Renal cortical epithelial cell (primary cell): ENCODE measurements at places on chromosomes 1 and 21. TPM values are rescaled to one million over a fixed set of nuclear protein-coding genes. Genes with fewer than 3 reads are reported as not detected.

- no peak for DNase-seq
Observed at GRCh38 chr21:20169812-20170576, 828.2 kb upstream of the NCAM2 start.

GRCh38 chr1:178531887-178532286 lies 19.0 kb downstream of the TEX35 start:
- DNase-seq: no peak

- DNase-seq: no peak
Observed at GRCh38 chr1:1022302-1023009, 2.5 kb downstream of the AGRN start.

DNA sequence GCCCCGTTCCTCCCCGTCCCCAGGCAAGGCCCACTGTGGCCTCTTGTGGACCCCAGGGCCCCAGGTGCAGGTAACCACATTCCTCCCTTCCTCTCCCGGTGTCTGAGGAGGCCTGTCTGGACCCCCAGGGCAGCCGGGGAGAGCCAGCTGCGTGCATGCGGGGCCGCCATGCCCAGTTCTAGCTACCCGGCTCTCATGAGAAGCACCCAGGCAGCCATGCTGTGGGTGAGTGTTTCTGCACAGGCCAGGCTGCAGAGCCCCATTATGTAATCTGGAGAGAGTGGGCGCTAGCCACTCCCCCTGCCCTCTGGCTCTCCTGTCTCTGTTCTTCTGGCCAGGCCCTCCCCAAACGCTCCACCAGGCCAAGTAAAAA lies 18.4 kb upstream of the PLEKHG5 start:
- DNase-seq: no peak

GRCh38 chr21:36792505-36792967 lies 93.6 kb downstream of the SIM2 start:
- DNase-seq: peak; percentile 77

DNA sequence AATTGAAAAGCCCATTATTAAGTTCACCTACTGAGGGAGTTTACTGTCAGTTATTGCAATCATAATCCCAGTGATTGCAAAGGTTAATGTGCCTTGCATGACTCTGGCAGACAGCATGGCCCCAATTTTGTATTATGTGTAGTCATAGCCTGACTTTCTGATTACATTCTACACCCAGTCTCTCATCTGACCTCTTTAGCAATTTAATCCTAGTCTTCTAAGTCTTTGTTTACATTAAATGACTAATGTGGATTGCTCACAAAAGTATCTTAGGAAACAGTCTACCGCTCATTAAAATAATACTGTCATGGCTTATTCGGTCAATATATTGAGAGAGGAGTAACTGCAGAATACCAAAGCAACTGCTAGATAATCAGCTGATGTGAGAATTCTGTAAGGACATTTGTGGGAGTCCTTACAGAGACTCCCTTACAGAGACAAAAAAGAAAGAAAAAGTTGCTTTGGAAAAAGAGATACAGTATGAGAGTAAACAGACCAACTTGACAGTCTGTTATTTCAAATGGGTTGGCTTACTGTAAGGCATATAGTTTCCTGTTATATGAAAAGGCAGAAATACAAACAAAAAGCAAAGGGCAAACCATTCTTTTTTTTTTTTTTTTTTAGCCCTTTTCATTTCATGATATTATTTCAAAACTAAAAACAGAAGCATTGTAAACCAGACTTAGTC lies 42.8 kb downstream of the SMG7 start:
- peak; percentile 49 for DNase-seq

- DNase-seq: no peak
Observed at GRCh38 chr1:89538361-89538760, 13.7 kb downstream of the LRRC8B start.

- DNase-seq: peak; percentile 40
Observed at GRCh38 chr1:7648761-7649384, 122.2 kb upstream of the VAMP3 start.

DNA sequence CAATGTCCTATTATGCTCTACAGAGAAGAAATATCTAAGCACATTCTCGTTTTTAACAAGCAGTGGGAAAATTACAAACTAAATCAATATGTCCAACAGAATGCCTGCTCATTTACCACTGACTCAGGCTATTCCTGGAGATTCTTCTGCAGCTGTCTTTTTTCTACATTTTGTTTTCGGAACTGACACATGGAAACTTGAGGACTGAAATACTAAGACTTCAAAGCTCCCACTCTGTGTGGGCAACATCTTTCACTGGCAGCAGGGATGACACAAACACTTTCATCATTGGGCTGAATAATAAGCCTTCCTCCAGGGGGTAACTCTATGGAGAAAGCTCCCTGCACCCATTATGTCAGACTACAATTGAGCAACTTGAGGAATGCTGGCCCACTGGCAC lies 175.5 kb upstream of the NCAM2 start:
- DNase-seq: no peak

GRCh38 chr1:81660286-81660685 lies 140.4 kb upstream of the ADGRL2 start:
- DNase-seq: peak; percentile 33

DNA sequence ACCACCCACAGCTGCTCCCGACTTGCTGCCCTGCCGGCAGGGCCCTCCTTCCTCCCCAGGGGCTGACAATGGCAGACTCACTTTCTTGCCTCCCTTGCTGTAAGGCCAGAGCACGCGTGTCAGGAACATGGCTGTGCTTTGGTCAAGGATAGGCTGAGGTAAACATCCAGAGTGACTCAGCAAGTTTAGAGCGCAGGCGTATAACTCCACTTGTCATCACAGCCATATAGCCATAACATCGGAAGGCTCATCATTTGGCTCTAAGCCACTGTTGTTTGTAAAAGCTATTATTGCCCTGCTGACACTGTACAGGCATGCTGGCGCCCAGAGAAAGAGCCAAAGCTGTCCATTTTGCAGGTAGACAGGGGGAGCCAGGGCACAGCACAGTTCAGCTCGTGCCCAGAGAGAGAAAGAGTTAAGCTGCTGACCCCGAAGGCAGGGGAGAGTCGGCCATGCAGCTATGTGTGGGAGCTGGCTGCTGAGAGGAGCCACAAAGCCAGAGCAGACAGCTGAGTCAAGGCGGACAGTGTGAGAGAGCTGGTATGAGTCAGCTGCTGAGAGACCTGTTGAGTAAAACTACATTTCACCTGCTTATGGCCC lies 60.6 kb downstream of the GNG4 start:
- DNase-seq: peak; percentile 12

DNA sequence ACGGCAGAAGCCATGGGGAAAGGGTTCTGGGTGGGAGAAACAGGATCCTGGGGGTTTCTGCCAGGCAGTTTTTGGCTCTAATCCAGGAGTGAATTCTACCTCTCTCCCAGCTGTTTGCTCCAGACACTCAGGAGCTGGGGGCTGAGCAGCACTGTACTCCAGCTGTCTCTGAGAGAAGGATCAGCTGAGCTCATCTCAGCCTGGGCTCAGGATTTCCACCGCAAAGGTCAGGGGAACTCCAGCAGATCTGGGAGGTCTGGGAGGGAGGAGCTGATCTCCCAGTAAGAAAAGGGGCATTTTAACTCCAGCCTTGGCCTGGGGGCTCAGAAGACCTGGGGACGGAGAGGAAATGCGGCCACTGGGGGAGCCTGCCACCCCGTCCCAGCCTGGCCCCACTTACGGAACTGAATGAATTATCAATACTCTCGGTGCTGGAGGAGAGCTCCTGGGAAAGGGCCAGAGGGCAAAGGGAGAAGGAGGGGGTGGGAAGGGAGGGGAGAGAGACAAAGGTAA lies 17.3 kb downstream of the PI4KB start:
- no peak for DNase-seq

- no peak for DNase-seq
Observed at GRCh38 chr1:37862330-37862729, 2.9 kb upstream of the MTF1 start.

DNA sequence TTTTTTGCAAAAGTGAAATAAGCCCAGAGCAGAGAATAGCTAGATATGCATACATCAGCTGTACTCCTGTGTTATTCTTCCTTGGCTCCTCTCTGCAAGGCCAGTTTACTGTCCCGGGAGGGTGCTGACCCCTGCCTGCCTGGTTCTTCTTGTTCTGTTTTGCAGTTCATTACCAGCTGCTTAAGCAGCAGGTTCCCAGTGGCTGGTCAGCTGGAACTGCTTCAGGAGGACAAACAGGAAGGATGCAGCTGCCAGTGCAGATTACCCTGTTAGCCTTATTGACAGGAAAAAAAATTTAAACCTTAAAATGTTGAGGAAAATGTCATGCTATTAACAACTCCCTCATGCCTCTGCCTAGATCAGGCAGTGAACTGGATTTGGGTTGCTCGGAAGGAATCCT lies 16.0 kb upstream of the LRIG2 start:
- DNase-seq: peak; percentile 76

- peak; percentile 60 for DNase-seq
Observed at GRCh38 chr1:76033800-76034475, 40.6 kb upstream of the ST6GALNAC3 start.

DNA sequence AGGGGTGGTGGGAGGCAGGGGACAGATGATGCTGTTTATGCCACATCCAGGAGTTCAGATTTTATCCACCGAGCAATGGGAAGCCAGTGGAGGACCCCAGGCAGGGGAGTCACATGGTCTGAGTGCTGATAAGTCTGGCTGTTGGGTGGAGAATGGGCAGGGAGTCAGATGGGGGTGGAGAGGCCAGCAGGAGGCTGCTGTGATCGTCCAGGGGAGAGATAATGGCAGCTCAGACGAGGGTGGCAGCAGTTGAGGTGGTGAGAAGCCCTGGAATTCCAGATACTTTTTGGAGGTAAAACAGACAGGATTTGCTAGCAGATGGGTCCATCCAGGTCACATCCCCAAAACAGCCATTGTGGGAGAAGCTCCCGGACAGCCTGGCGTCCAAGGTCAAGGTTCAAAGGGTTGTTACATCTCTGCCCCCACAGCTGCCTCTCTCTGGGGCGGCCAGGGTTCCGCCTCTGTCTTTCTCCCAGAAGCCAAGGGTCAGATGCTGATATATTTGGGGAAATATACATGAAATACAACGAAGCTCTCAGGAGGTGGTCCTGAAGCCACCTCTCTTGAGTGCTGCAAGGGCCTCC lies 252.1 kb upstream of the TMEM51 start:
- no peak for DNase-seq

DNA sequence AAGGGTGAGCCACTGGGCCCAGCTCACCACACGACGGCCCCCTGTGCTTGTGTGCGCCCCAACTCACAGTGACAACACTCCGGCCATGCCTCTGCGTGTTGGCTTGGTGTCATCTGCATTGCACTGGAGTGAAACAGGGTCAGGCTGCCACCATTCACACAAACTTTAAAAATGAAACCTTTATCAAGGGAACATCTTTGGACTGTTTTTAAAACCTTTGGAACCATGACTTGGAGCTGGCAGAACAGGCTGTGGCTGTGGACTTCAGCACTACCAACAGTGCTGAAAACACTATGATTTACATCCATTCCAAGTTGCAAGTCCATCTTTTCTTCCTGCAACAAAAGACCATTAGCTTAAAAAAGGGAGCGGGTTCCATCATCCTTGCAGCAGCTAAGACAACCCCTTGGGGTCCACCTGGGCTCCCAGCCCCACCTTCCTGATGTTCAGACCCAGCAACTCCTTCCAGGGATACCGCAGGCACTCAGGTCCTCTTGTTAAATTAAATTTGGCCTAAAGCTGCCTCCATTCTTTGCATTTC lies 25.6 kb downstream of the POFUT2 start:
- DNase-seq: no peak

DNA sequence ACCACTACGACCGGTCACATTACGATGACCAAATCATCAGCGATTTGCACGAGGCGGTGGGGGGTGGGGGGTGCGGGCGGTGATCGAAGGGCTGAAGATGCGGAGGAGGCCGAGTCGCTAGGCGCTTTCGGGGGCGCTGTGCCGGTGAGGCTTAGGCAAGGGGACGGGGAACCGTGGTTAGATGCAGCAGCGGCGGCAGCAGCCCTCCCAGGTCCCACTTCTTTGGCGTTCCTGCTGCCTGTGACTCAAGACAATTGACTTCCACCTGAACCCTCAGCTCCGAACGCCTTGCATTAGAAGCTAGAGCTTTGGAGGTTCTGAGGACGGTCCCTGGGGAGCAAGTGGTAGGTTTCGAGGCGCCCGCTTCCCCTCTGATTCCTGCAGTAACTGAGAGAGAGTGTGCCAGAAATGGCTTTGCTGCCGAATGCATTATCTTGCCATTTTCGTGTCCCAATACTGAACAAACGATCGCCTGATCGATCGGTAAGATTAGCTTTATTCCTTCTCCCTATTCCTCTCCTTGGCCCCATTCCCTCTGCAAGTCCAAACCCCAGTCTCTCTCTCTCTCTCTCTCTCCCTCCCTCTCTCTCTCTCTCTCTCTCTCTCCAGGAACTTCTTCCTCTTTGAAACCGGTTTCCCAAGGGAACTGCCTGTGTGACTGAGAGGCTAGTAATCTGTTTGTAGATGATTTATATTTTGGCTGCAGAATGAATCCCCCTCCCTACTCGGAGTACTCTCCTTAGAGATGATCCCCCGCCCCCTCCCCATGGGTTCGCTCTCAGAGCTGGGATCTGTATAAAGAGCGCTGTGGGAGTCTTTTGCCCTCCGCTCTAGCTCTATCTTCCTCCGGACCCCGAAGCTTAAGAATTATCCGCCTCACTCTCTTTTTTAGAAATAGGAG lies 735 bp upstream of the BRINP3 start:
- peak; percentile 22 for DNase-seq

- DNase-seq: no peak
Observed at GRCh38 chr1:218209351-218209861, 75.7 kb upstream of the RRP15 start.

DNA sequence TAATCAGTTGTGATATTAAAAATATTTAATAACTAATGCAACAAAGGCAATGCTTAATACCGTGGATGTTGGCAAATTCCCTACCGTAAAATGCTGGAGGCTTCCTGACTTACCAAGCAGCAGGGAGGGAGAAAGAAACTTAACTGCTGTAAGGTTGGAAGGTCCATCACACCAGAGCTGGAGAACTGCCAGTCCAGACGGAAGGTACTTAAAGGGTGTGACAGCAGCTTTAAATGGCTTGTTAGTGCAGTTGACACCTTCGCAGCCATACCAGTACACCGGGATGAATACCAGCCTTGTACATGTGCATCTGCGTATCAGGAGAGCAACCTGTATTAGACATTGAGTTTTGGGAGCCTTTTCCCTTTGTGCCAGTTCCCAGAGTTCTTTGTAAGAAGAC lies 269.5 kb upstream of the NCAM2 start:
- DNase-seq: no peak

DNA sequence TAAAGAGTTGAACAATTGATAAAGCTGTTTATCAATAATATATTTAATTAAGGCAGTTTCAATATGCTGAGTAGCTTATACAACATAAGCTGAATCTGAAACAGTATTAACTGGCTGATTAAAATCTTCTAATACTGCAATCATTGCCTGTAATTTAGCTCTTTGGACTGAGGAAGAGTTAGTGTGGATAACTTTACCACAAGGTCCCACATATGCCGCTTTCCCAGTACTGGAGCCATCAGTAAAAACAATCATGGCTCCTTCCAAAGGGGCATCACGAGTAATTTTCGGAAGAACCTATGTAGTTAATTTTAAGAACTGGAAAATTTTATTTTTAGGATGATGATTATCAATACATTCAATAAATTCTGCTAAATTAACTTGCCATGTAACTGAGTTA lies 6.7 kb downstream of the DAP3 start:
- DNase-seq: no peak

KLHDC9 gene
- 10.8 and 11.5 TPM in 2 replicates for total RNA-seq

PGLYRP4 gene
- not detected in 2 replicates for total RNA-seq

SV2A gene
- 1.6 and 1.7 TPM in 2 replicates for total RNA-seq

S100A7 gene
- not detected in 2 replicates for total RNA-seq

UMODL1 gene
- not detected in 2 replicates for total RNA-seq

SOD1 gene
- total RNA-seq: 332 and 379 TPM in 2 replicates

MAP3K6 gene
- total RNA-seq: 14.8 and 15.8 TPM in 2 replicates
